ENCODE measurements at places on chromosomes 5 and 9. TPM values are rescaled to one million over a fixed set of nuclear protein-coding genes. Genes with fewer than 3 reads are reported as not detected.

DNA sequence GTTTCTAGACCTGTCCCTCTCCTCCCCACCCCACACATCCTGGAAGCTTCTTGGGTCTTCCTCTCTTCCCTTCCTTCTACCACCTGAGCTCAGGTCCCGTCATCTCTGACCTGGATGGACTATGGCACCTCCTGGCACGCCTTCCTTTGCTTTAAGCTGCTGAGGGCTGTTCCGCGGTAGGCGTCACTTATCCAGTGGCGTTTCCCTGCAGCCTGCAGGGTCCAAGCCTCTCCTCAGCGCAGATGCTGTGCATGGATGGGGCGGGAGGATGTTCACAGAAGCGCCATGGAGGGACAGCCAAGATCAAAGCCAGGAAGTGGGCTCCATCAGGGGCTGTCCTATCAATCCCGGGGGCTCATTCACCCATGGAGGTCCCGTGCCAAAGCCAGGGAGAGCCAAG, 23.8 kb upstream of the CNOT6 start:
- no peak for DNase-seq

PLAC8L1 gene
- 0.77 TPM for polyA plus RNA-seq

DNA sequence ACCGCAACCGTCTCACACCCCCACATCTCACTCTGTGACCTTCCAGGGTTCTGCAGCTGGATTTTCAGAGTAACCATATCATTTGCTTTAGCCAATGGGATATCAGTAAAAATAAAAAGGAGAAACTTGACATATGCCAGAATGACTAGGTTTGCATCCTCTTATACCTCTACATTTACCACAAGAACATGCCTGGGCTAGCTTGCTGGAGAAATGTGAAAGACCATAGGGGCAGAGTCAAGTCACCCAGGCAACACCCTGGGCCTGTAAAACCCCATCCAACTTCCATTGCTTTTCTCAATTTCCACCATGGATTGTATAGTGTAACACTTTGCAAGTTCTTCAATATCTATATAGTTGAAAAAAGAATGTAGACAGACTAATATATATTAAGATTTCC, 731.1 kb downstream of the PTPRD start:
- DNase-seq = no peak

GRCh38 chr9:134390947-134391318, 64.7 kb downstream of the RXRA start:
- DNase-seq = no peak

DNA sequence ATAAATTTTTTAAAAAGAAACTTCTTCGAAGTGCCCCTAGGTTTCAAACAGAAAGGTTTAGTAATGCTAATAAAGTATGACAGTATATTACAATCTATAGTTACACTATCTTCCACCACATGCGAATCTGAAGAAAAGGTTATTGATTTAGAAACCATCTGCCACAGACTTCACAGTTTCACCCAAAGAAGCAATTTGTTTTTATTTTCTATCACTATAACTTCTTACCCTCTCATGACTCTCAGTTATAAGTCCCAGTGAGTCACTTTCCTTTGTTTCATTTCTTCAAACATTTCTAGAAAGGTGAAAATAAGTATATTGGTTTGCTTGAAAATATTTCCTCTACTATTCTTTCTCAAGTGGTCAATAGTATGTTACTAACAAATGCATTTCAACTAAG, 93.6 kb downstream of the MCTP1 start:
- DNase-seq = no peak

DNA sequence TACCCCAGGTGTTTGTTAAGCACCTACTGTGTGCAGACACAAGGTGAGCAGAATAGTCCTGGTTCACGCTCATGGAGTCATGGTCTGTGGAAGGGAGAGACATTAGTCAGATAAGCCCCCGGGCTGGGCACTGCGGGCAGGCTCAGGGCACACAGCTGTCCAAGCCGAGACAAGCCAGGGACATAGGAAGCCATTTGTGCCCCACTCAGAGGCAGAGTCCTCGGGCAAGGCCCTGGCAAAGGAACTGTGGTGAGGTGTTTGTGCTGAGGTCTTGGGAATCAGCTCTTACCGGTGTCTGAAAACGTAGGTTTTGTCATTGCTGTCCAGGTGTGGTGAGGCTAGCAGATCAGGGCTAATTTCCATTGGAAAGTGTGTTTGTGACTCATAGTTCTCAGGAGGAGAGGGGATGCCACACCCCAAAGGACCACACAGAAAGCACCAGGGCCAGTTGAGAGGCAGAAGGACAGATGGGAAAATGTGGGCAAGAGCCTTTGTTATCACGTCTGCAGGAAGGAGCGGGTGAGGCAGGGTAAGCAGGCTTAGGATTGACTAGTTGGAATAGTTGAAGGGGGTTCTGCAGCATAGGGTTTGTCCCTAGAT, 46.1 kb upstream of the NEURL1B start:
- no peak for DNase-seq

PHAX gene
- 65.2 TPM for polyA plus RNA-seq

DNA sequence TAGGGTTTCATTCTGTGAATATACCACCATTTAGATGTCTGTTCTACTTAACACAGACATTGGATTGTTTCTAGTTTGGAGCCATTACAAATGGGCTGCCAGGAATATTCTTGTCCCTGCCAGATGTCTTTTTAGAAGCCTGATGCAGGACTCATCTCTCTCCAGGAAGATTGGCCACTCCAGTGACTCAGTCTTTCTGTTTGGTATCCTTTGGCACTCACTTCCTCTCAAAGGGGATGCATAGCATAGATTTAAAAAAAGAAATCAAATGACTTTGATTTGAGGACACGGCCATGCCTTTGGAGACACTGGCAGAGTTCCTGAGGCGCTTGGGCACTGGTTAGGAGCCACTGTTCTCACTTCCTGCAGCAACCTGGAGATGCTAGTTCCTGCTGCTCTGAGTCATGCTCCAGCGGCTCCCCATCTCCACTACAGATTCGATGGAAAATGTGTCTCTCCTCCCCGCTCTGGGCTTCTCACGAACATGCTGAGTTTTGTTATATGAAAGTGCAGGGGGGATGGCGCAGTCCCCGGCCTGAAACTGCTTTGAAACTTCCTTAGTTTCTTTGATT, 3.5 kb upstream of the ZNF366 start:
- DNase-seq = no peak

- DNase-seq = no peak
These were observed 22.6 kb upstream of the TTC39B start for GRCh38 chr9:15329539-15330109.

- DNase-seq = no peak
These were observed 210.8 kb downstream of the FAM170A start for GRCh38 chr5:119840175-119840574.

PDZD2 gene
- 16.5 TPM for polyA plus RNA-seq

DNA sequence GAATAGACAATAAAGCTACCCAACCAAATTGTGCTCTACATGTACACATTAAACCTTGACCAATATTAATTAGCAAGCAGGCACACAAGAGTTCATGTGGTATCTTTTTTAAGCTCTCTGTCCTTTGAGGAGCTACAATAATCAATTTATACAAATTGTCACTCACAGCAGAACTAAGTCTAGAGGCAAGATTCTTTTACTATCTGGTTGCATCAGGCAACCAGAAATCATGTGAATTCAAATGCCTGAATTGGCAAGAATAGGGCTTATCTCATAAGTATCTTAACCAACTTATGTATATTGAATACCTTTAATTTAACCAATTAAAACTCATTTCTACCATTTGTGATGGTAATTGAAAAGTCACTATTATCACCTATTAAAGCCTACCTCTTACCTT, 145.5 kb upstream of the HAPLN1 start:
- DNase-seq = no peak

All from right lung (tissue), 10 donors.